ENCODE measurements at places on chromosomes 4 and X.

- no peak for DNase-seq
- H3K27me3 ChIP-seq, result no peaks in the 10 kb centered on the region
- no peak overlapping the region for H3K27ac ChIP-seq
- no peaks in the 10 kb centered on the region for H3K36me3 ChIP-seq
- no peaks in the 10 kb centered on the region for H3K4me1 ChIP-seq
- H3K4me3 ChIP-seq, result no peak overlapping the region
These were observed 780.2 kb downstream of the FAM133A start for GRCh38 chrX:94454159-94454558.

GRCh38 chr4:108029016-108029720 is 39.5 kb downstream of the HADH start:
- DNase-seq, result no peak
- H3K4me1 ChIP-seq, result peaks cover 27% of the 10 kb centered on the region
- no peak overlapping the region for H3K4me3 ChIP-seq

- no peak for DNase-seq
- H3K4me3 ChIP-seq, result no peak overlapping the region
- H3K27ac ChIP-seq, result no peak overlapping the region
These were observed 45.0 kb downstream of the SLC2A9 start for GRCh38 chr4:9976293-9976692.

GRCh38 chrX:6446582-6446981 is 88.3 kb downstream of the VCX3A start:
- H3K27ac ChIP-seq, result no peak overlapping the region
- no peaks in the 10 kb centered on the region for H3K36me3 ChIP-seq
- no peaks in the 10 kb centered on the region for H3K27me3 ChIP-seq
- H3K4me1 ChIP-seq, result no peaks in the 10 kb centered on the region
- DNase-seq, result no peak

DNA sequence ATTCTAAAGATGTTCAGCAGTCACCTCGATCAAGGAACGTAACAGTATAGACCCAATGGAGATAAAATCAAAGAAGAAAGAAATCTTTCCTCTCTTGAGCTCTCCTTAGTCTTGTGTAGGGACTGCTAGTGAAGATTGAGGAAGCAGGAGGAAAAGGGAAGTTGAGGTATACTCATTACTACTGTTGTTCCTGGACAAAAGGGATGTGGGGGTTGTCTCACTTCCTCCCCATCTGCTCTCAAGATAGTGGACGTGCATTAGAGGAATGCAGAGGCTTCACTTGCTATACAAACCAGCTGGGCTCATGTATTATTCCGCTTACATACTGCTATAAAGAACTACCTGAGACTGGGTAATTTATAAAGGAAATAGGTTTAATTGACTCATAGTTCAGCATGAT is 208.9 kb upstream of the ARHGEF9 start:
- H3K27ac ChIP-seq, result no peak overlapping the region
- H3K36me3 ChIP-seq, result no peaks in the 10 kb centered on the region
- H3K4me3 ChIP-seq, result no peak overlapping the region
- H3K4me1 ChIP-seq, result no peaks in the 10 kb centered on the region
